ENCODE measurements at places on chromosomes 1 and 21.

- peak; percentile 72 for DNase-seq
Observed at GRCh38 chr1:165842671-165843129, 15.3 kb downstream of the UCK2 start.

DNA sequence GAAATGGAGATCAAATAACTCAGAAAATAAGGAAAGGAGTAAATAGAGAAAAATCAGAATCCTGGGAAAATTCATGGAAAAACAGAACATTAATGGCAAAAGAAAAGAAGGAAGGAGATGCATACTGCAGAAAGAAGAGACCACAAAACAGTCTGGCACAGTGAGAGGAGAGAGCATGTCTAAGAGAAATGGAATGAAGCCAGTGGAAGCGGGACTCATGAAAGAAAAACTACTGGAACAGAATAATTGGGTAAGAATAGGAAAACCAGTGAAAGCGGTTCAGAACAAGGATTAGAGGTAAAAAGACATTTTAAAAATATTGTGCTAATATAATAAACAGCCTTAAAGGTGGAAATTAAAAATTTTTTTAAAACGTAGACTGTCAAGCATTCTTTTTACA, 93.6 kb upstream of the GREM2 start:
- DNase-seq, result no peak

GRCh38 chr1:153790313-153790965, 15.2 kb downstream of the SLC27A3 start:
- DNase-seq, result peak; percentile 74

GRCh38 chr21:46660505-46660904, 25.0 kb downstream of the PRMT2 start:
- no peak for DNase-seq

- peak; percentile 95 for DNase-seq
Observed at GRCh38 chr1:15152318-15153183, 996 bp upstream of the TMEM51 start.
